ENCODE measurements at places on chromosomes 3 and 15.

DNA sequence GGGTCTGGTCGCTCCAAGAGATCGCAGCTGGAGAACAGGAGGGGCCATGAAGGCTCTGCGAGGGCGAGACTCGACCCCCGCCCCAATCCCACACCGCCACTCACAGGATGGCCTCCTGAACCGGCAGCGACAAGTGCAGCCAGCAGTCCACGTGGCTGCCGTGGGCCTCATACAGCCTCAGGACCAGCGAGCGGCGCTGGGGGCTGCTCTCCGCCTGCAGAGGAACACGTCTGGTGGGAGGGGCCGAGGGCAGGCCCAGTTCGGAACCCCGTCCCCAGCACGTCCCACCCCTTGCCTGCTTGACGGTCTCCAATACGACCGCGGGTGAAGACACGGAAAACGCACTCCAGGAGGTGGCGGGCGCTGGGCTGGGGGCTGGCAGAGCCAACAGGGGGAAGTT lies 9.2 kb downstream of the NEIL1 start:
- no peak for DNase-seq

- DNase-seq = no peak
Observed at GRCh38 chr3:145892869-145893268, 268.1 kb downstream of the PLOD2 start.

DNA sequence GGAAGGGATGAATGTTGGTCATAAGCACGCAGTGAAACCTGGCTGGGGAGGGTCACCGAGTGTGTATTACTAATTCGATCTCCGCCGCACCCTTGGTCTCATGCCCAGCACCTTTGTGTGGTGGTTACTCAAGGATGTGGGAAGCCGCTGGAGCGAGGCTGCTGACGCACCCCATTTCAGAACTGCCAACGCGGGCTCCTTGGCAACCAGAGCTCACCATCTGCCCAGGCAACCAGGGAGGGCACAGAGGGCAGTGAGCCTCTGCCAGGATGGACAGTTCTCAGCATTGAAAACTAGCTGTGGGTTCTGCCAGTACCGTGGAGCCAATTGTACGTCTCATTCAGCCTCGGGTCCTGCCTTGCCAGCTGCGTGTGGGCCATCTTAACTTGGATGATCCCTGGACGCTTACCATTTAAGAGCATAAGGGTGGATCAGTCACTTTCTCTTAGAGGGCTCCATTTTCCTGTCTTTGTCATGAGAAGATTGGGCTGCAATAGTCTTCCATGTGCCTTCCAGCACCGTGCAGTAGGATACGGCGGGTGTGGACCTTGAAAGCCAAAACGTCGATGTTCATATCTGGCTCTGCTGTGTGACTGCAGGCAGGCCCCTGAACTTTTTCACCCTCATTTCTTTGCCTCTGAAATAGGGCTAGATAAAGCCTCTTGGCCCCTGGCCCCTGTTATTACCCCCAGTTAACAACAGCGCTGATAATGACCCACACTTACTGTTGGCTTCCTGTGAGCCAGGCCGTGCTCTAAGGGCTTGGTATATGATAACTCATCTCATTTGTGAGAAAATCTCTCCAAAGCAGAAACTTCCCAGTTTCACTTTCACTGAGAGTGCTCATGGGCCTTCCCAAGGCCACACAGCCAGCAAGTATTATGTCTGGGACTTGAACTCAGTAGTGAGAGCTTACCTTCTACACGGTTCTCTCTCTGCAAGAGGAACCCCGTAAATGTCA lies 238.8 kb downstream of the OPA1 start:
- DNase-seq = no peak

DNA sequence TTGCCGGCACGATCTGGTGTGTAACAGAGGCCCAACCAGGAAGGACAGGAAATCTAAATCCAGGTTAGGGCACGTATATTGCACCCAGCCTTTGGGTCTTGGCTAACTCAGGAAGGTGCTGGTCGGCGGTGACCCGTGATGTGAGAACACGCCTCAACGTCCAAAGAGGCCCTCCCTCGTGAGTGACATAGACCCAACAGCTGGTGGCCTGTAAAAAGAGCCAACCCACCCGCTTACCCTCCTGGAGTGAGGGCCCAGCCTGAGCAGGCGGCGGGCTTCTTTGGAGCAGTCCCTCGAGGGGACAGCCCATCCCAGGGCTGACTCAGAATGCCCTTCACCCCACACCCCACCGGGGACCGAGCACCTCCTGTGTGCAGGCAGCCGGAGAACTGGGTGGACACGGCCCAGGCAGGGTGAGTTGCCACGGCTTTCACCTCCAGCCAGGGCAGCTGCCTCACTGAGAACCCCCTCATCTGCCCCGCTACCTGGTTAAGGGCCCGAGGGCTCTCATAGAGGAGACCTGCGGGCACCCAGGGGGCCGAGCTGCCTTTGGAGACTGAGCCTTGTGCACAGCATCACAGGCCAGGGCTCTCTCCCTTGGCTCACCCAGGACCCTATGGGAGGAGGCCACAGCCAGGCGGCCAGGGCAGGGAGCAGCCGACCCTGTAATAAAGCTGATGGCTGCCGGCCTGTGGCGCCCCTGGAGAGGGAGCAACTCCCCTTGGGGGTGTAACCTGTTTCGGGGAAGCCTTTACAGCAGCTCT lies 41.8 kb downstream of the ZNF710 start:
- DNase-seq = no peak

GRCh38 chr15:90003736-90004135 lies 2.6 kb downstream of the ZNF710 start:
- DNase-seq = no peak

- DNase-seq = no peak
Observed at GRCh38 chr3:147813256-147813655, 404.1 kb downstream of the ZIC1 start.

DNA sequence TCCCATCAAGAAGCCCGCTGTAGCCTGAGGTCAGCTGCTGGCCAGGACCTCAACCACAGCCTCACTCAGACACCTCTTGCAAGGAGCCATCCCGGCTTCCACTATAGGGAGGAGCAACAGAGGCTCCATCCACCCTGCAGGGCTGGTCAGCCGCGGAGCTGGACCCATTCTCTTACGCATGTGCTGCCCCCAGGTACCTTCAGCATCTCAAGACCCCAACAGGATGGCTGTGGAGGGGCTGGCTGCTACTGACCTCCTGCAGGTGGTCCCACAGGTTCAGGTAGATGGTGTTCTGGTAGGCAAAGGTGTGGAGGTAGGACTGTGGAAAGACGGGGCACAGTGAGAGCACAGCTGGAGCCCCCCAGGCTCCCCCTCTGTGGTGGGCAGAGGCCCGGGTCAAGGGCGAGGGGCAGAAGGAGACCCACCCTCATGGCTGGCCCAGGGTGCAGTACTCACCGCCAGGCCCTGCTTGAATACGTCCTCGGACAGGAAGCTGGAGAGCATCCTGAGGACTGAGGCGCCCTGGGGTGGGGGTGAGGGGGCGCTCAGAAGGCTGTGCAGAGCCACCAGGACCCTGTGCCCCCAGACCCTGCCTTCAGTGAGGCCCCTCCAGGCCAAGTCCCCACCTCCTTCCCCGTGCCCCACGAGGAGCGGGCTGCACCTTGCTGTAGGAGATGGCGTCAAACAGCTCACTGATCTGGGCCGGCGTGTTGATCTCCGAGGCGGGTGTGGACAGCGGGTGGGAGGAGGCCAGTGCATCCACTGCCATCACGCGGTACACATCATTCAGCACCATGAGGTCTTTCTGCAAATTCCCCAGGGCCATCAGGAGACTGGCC lies 11.4 kb downstream of the ANPEP start:
- DNase-seq = no peak

DNA sequence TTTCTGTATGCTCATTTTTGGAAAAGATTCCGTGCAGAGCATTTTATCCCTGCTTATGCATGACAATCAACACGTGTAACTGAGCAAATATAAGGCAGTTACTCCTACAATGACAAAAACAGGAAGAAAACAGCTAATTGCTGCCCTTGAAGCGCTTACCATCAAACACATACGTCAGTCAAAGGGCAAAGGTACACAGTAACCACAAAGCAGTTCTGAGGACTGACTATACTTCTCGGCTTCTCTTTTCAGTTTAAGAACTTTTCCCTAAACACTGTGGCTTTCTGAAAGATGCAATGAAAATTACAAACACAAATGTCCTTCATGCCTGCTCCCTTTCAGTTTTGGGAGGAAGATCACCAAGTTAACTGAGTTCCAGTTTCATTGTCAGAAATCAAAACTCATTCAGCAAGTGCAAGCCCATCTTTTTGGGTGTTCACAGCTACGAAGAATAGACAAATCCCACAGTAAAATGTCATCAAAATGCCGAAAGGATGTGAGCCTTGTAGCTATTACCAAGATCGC lies 602.8 kb downstream of the FOXP1 start:
- DNase-seq = no peak

GRCh38 chr3:133213937-133214336 lies 175.7 kb downstream of the TMEM108 start:
- DNase-seq = no peak

DNA sequence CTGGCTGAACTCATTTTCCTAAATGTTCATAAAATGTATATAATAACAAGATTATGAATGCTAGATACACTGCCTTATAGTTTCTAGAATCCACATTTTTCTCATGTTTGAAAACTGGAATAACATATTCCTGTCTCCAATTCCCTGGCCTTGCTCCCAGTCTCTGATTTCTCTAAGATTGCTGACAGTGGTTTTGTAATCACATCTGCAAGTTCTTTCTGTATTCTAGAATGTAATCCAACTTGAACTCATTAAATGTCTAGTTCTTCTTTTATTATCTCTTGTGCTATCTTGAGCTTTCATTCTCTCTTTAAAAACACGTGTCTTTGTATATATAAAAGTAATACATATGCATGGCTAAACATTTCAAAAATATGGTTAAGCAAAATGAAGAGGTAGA lies 215.2 kb upstream of the ADAMTS9 start:
- DNase-seq = no peak

DNA sequence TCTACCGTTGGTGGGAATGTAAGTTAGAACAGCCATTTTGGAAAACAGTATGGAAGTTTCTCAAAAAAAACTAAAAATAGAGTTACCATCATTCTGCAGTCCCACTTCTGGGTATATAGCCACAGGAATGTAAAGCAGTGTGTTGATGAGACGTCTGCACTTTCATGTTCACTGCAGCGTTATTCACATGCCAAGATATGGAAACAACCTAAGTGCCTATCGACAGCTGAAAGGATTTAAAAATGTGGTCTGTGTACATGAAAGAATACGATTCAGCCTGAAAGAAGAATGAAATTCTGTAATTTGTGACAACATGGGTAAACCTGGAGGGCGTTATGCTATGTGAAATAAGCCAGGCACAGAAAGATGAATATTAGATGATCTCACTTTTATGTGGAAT lies 157.7 kb downstream of the THSD4 start:
- no peak for DNase-seq

GRCh38 chr15:76217029-76217881 lies 94.0 kb downstream of the ETFA start:
- DNase-seq = no peak

- DNase-seq = no peak
Observed at GRCh38 chr3:177013681-177014280, 183.5 kb downstream of the TBL1XR1 start.

GRCh38 chr15:41969851-41970431 lies 2.4 kb downstream of the EHD4 start:
- no peak for DNase-seq

All from NCI-H1694 (cell line).